Activated CD4-positive, alpha-beta T cell treated with anti-CD3 and anti-CD28 coated beads, Interleukin-2, amount 50 U/mL, for 24 hours (primary cell): ENCODE measurements at places on chromosomes 1 and 21.

- DNase-seq = no peak
These were observed 1.2 kb downstream of the KHDRBS1 start for GRCh38 chr1:32014948-32015273.

DNA sequence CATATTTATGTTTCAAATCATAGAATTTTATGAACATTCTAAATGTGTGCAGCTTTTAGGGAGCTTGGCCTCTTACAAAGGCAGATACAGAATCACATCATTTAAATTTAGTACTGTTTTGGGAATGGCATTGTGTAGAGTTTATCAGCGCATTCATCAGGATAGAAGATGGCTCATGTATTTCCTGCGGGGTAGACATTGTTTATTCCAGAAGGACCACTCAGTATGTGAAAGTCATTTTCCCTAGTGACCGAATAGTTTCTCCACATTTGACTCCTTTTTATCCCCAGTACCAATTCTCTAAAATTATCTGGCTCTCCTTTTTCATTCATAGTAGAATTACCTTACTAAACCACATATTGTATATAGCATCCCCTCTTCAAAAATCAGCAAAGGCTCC is 981.9 kb upstream of the ADGRL4 start:
- DNase-seq = no peak

DNA sequence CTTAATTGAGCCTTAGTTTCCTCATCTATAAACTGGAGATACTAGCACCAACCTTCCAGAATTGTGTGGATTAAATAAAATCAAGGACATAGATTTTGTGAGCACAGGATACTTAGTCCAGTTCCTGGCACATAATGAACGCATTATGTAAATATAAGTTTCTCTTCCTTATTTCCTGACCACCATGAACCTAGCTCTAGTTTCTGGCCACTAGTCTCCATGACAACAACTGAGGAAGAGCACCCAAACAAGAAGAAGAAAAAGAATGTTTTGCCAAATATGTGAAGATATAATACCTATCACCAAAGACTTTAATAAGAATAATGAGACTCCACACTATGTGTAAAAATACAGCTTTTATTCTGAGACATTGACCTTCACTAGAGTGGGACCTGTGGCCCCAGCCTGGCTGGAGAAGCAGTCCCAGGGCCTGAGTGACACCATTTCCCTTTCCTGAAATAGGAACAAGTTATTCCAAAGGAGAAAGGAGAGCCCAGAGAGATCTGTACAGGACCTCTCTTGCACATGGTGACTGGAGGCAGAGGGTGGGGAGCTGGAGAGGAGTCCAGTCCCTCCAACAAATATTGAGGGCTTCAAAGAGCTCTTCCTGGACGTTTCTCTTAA is 940 bp upstream of the USF1 start:
- no peak for DNase-seq

DNA sequence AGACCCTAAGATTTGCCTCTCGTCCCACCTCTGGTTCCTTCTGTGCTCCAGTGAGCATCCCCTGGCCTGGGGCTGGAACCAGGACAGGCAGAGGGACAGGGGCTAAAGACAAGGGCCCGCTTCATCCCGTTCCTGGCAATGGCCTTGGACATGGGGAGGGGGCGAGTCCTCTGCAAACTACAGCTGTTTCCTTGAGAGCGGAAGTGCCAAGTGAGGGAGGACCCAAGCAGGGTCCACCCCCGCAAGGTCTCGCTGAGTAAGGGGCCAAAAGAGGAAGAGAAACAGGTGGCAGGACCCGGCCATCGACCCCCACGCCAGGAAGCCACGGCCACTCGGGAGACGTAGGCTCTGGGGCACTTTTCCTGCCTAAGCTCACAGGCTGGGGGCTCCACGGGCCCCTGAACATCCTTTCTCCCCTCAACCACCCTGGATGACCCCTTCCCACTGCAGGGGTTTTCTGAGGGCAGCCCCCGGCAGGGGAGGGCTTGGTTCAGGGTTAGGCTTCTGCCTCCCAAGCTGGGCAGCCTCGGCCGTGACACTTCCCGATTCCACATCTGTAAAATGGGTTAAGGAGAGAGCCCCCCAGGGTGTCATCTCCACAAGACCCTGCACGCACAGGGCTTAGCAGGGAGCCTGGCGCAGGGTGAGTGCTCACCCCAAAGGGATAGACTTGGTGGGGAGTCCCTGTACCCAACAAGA is 17.9 kb upstream of the PLEKHG5 start:
- DNase-seq = no peak

DNA sequence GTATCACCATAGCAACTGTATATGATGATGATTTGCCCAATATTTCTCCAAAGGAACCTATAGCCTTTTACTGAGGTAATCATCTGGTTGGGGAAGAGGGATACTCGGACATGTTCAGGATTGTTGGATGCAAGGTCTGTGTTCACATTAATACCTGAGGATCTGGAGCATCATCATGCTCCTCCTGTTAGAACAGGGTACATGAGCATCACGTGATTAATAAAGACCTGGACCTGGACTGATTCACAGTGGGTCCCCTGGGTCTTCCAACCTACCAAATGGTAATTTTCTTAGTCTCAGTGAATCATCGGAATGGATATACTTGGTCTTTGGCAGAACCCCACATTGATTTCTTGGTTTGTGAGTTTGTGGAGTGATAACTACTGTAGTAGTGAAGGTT is 45.6 kb upstream of the ZBTB18 start:
- no peak for DNase-seq

- DNase-seq = no peak
These were observed 136.8 kb upstream of the SGIP1 start for GRCh38 chr1:66397192-66397591.

DNA sequence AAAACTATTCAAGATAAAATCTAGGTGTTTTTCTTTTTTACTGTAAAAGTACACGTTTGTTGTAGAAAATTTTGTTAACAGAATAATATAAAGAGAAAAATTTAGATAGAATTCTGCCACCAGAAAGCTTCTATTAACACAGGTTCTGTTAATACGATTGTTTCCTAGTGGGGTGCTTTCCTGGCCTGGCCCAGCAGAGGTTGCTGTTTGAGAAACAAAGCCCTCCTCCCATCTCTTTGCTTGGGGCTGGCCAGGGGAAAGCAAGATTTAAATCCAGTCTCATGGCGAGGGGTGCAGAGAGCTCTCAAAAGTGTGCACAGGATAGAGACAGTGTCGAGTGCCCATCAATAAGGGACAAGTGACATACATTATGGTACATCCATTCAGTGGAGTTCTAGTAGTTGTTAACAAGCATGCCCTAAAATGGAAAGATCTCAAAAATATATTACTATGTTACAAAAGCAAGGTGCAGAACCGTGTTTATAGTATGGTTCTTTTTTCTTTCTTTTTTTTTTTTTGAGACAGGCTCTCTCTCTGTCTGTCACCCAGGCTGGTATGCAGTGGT is 14.6 kb upstream of the ACBD3 start:
- no peak for DNase-seq

GRCh38 chr1:42006836-42007235 is 88.1 kb upstream of the HIVEP3 start:
- no peak for DNase-seq

GRCh38 chr1:14498839-14499238 is 99.6 kb upstream of the KAZN start:
- DNase-seq = no peak

- DNase-seq = no peak
These were observed 6.2 kb downstream of the C1orf198 start for GRCh38 chr1:230861970-230862595.

GRCh38 chr1:58611861-58612385 is 34.9 kb upstream of the TACSTD2 start:
- DNase-seq = no peak

DNA sequence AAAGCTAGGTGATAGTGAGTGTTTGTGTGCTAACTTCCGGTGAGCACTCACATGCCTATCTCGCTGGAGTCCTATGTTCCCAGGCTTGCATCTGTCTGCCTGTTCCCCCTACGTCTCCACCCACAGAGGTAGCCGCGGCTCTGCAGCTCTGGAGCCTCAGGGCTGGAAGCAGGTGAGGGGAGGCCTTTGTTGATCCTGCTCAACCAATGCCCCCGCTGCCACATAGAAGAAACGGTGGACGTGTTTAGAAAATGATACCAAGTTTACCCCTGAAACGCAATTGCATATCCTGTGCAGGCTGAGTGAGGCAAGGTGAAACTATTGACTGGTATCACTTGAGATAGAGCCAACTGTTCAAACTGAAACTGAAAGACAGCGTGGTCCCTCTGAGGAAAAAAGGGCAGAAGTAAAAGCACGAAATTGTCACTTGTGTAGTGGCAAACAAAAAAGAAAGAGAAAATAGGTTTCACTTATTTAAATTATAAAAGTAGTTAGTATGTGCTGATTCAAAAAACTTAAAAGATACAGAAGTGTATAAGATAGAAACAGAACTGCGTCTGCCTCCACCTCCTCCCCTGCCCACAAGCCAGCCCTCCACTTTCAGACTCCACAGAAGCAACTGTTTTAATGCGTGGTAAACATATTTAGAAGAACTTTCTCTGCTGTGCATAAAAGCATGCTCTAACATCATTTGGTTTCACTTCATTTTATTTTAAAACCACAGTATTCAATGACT is 38.6 kb upstream of the ETS2 start:
- peak; percentile 74 for DNase-seq

GRCh38 chr1:56782773-56783172 is 36.4 kb downstream of the FYB2 start:
- no peak for DNase-seq

GRCh38 chr1:205236951-205237475 is 9.3 kb downstream of the TMCC2 start:
- DNase-seq = no peak

DNA sequence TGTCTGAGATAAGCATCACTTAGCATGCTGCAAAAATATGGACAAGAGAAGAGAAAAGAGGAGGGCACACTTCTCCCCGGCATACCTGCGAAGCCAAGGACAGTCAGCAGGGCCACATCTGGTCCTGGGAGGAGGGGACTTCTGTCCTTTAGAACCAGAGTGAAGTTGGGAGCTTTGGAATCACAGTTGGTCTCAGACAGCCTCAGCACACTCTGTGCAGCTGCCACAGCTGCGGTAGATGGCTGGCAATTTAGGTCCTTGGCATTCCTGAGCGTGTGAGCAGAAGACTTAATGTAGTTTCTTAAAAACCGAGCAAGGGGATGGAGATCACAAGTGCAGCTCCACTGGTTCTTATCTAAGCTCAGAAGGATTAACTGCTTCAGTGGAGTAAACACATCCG is 32.3 kb downstream of the LRRC53 start:
- DNase-seq = no peak

DNA sequence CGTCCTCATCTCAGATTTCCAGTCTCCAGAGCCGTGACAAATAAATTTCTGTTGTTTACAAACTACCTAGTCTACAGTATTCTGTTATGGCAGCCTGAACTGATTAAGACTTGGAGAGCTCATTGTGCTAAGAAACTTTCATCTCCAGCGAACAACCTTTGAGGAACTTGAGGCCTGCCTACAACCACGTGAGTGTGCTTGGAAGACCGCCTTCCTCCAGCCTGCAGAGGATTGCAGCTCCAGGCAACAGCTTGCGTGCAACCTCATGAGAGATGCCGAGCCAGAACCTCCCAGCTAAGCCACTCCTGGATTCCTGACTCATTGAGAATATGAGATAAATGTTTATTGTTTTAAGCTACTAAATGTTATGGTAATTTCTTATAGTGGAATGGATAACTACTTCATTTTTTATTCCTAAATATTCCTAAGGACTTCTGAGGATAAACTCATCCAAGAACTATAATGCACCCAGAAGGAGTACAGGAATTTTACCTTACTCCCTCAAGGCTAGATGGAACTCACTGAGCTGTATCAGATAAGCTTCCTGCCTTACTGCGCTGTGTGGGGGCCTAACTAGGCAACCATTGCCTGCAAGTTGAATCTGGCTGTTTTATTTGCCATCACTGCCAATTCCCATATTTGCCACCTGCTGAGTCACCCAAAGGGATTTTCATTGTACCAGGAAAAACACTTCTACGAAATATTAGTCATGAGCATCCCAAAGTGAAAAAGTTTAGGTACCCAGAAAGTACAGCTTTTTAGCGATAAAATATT is 17.6 kb downstream of the FAM177B start:
- no peak for DNase-seq

DNA sequence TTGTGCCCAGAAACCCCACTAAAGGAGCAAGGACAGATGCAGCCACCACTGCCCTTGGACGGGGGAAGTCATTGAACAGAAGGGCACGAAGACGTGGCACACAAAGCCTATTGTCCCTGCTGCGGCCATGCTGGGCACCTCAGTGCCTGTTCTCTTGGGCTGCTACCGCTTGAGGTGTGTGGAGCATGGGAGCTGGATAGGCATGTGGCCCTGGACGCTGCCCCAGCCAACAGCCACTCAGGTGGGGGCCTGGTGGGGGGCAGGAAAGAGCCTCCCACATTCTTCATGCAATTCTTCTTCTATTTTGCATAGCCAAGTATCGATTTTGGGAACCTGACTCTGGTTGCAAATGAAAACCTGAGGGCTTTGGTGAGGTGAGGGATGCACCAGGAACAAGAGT is 337.2 kb downstream of the RPS6KC1 start:
- DNase-seq = no peak
